ENCODE measurements at places on chromosomes 3 and 15.

DNA sequence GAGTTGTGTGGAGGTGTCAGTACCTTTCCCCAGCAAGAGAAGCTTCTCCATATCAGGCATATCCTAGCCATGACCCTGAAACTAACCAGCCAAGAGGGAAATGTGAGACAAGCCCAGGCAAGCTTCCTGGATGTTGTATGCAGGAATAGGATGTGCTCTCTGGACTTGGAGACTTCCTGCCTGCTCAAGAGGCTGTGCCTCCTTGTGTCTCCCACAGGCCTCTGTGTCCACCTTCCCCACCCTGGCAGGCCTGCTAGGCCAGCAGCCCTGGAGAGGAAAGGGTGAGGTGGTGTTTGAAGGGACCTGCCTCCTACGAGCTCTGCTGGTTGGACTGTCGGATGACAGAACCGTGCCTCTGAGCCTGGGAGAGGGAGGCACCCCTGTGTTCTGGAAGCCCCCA lies 2.1 kb upstream of the DYNLT2B start:
- DNase-seq, result no peak

DNA sequence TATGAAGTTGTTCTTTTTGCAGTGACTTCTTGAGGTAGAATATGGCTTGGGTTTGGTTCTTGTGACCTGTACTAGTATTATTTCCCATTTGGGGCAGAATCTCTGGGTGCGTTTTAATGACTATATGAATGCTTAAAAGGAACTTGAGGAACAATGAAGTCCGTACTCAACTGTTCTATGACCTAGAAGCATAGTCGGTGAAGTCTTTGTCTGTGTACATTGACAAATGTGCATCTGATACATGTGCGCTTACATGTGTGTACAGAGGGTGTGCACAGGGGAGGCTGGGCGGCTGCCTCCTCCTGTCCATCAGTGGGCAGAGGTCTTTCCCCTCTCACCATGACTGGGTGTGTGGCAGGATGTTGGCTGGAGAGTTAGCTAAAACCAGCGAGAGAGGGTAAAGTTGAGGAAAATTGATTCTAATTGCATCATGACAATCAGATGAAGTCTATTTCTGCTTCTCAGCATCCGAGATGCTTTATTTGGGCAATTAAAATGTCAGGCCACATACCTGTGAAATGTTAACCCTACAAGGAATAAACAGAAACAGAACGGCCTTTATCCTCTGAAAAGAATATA lies 1.0 kb upstream of the NR2F2 start:
- no peak for DNase-seq

DNA sequence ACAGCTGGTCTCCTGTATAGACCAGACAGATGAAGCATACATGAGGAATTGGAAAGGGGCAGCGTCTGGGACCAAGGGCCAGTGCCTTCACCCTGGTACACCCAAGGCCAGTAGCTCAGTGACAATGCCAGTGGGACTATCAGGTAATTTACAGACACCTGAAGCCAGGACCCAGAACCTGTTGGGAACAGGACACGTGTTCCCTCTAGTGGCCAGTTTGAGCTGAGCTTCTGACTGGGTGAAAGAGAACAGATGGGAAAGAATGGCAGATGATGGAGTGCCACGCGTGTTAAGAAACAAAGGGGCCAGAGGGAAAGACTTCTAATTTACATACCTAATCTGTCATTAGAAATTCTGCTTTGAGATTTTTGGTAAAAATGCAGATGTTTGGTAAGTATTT lies 5.1 kb upstream of the SLC25A38 start:
- no peak for DNase-seq

DNA sequence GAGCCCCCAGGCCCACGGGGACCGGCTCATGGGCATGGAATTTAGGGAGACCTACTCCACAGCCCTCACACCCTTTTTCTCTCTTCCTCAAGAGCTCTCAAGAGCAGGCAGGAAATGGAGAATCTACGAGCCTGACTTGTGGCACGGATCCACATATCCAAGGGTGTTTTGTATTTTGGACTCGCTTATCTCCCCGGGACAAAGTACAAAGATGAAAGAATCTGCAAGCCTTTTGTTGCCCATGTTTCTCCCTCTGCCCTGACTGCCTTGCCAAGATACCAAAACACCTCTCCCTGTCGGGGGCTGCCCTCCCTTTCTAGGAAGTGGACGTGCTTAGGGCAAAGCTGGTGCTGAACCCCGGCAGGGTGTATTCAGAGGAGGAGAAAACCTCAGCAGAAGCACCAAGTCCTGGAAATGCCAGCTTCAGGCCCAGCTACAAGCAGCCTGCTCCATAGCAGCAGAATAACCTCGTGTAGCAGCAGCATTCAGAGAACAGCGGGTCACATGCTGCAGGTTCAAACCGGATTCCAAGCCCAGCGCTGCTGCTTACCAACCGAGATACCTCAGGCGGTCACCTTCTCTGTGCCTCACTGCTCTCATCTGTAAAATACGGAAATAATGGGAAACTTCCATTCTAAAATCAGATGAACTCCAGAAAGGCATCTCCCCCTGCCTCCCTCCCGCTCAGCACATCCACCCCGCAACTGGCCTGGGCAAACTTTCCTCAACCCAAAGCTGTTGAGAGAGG lies 35.2 kb downstream of the DNASE1L3 start:
- no peak for DNase-seq

- no peak for DNase-seq
Observed at GRCh38 chr3:124848300-124848699, 38.9 kb downstream of the ITGB5 start.

Measured in thoracic aorta (tissue), 2 donors.